ENCODE measurements at places on chromosomes 1 and 21.

GRCh38 chr1:148318123-148318903 lies 164.8 kb downstream of the PPIAL4G start:
- DNase-seq: no peak

GRCh38 chr1:113991467-113991997 lies 12.3 kb downstream of the OLFML3 start:
- no peak for DNase-seq

GRCh38 chr1:179251675-179252074 lies 22.2 kb upstream of the ABL2 start:
- DNase-seq: no peak

DNA sequence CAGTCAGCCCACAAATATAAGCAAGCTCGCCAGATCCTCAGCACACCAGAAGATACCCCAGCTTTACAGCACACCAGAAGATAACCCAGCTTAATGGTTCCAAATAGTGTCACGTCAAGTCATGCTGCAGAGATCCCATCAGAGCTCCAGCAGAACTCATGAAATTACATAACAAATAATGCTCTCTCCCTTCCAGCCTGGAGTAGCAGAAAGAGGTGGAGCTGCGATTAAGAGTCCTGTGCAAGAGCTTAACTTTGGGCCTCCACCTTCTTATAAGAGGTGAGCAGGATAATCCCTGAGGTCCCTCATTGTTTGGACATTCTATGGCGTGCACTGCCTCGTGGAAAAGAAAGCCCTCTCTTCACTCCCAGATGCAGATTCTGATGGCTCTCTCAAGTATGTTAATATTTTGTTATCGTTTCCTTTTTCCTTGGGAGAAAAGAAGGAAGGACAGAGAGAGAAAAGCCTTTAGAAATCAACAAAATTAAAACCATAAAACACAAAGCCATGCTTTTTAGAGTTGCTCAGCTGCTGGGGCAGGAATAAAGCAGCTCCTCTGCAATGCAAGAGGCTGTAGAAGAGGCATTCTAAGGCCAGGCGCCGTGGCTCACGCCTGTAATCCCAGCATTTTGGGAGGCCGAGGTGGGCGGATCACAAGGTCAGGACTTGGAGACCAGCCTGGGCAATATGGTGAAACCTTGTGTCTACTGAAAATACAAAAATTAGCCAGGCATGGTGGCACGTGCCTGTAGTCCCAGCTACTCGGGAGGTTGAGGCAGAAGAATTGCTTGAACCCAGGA lies 59.1 kb downstream of the GLUL start:
- no peak for DNase-seq

DNA sequence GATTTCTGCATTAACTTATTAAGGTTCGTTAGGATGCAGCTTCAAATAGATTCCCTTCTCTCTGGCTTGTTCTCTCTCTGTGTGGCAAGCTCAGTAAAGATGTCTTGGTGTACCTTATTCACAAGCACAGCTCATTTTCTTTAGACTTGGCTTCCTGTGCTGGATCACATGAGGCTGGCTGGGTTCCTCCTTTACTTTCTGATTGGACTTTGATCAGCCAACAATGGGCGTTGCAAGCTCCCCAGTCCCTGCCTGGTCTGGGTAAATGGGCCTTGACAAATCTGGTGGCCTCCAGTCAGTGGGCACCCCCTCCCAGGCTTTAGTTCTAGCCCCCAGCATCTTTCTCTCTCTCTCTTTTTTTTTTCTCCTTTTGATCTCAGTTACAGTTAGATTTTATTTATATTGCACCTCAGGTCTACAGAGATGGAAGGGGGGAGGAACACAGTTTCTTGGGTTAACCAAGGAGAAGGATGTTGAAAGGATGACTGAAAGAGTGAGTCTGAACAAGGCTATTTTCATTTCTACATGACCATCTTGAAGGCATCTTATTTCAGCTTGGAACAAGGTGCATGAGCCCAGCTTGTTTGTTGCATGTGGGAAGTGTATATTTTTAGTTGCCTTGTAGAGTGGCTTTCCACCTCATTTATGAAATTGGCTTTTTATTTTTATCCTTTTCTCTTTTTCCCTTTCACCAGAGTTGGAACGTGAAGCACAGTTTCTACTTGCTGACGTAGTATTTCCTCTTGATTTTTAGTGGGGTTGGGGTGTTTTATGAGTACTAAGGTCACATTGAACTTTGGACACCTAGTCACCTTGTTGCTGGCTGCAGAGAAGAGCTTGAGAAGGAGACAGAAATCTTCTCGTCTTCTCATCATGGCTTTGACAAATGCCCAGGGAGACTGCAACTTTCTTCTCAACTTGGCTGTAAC lies 77.1 kb downstream of the PBX1 start:
- no peak for DNase-seq

- no peak for DNase-seq
Measured at GRCh38 chr21:42118901-42119300, 47.8 kb downstream of the UMODL1 start.

- DNase-seq: no peak
Measured at GRCh38 chr1:7228252-7228961, 443.2 kb downstream of the CAMTA1 start.

DNA sequence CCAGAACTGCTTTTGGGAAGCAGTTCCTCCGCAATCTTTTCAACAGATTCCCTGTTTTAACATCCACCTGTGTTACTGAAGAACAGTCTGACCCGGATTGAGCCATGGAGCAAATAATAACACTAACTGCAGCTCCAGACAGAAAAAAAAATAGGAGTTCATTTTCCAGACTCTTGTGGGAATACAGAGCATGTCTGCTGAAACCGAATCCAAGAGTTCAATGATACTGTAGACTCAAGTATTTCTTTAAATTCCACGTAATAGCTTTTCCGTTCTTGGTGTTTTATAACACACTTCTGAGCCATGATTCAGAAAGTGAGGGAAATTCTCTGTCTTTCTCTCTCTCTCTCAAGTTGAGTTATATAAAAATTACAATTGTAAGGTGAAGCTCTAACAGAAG lies 60.6 kb downstream of the DDAH1 start:
- no peak for DNase-seq

GRCh38 chr1:107920561-107920960 lies 44.4 kb downstream of the VAV3 start:
- no peak for DNase-seq

DNA sequence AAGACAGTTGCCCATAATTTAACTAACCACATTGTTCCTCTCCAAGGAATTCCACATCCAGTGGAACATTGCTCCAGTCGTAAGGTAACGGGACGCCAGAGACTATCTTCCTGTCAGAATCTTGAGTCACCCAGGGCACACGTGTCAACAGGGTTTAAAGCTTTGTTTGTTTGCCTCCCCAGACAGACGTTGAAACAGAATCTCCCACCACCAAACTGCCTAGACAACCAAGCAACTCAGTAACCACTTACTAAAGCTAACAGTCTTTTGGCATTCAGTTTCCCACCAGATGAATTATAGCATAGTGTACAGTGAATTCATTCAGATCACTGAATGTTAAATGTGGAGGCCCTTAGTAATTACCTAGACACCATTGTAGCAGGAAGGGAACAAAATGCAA lies 439.5 kb downstream of the PLPP3 start:
- DNase-seq: no peak

DNA sequence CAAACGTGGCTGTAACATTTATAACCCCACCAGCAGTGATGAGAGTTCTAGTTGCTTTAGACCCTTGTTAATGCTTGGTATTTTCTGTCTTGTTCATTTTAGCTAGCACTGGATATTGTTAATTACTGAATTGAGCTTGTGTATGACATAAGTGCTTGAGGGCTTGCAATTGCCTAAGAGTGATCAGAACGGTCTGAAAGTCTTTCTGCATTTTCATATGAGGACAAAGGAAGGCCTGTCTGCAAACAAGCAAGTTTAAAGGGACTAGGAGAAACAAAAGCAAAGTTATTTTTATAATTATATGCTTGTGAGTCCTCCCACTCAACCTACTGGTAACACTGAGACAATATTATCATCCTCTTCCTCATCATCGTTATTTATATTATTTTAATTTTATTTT lies 305.5 kb upstream of the DUSP10 start:
- DNase-seq: no peak

- no peak for DNase-seq
Measured at GRCh38 chr21:26124896-26125295, 45.7 kb downstream of the APP start.

DNA sequence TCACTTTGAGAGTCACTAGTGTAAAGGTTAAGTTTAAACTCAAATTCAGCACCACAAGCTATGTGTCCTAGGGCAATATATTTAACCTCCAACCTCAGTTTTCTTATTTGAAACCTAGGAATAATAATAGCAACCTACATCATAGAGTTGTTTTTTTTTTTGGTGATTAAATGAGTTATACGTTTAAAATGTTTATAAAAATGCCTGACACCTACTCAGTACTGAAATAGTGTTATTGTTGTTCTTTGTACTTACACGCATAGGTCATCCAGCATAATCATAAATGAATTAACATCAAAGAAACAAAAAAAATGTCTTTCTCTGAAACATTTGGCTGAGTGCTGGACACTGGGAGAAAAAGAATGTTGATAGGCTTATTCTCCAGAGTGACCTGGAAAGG lies 266.8 kb upstream of the PRMT6 start:
- DNase-seq: no peak

DNA sequence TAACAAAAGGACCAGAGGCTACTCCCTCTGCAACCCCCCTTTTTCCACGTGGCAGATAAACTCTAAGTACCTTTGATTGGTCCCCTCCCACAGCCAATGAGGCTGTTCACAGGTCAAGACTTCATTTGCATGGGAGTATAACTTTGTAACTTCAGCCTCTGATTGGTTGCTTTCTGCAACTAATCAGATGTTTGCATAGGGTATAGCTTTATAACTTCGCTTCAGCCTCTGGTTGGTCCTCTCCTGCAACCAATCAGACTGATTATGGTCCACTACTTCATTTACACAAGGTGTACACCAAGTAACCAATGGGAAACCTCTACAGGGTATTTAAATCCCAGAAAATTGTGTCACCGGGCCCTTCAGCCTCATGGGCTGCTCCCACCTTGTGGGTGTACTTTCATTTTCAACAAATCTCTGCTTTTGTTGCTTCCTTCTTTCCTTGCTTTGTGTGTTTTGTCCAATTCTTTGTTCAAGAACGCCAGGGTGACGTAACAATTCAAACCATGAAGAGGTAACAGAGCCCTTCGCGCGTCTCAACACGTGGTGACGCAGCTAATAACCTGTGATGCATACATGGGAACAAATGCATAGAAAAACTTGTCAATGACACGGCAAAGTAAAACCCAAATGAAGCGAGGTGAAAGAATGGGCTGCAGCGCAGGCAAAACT lies 47.2 kb downstream of the VPS26C start:
- DNase-seq: no peak

- no peak for DNase-seq
Measured at GRCh38 chr21:25427828-25428227, 179.5 kb downstream of the MRPL39 start.

- DNase-seq: no peak
Measured at GRCh38 chr1:47562799-47563198, 125.0 kb downstream of the FOXD2 start.

DNA sequence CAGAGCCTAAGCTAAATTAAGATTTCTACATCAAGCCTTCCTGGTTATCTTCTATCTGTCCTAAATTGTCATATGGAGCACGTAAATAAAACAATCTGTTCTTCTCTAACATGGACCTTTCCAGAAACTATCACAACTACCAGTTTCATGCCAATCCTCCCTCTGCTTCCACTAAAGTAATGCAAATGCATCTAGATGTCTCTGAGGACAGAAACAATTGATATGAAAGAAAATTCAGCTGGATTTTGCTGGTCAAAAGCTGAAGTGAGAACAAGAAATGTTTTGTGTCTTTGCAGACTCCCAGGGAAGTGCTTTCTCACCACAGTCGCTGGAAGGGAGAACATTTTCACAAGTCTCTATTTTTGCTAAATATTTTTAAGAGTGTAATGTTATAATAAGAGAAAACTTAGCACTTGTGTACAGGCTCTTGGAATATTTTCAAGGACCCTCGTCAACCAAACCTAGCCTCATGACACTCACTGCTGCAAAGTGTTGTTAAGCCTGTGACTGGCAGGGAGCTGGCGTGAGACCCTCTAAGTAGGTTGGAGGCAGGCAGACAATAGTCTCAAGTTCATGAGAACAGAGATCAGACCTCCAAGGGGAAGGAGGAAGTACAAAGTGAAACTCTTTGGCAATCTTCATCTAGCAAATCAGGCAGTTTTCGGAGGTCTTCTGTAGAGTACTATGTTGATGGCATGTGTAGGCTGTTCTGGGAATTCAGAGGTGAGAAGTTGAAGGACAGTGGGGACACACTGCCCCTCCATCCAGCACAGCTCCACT lies 38.8 kb downstream of the DNASE2B start:
- DNase-seq: no peak

GRCh38 chr1:30196872-30197638 lies 526.3 kb downstream of the MATN1 start:
- DNase-seq: no peak

DNA sequence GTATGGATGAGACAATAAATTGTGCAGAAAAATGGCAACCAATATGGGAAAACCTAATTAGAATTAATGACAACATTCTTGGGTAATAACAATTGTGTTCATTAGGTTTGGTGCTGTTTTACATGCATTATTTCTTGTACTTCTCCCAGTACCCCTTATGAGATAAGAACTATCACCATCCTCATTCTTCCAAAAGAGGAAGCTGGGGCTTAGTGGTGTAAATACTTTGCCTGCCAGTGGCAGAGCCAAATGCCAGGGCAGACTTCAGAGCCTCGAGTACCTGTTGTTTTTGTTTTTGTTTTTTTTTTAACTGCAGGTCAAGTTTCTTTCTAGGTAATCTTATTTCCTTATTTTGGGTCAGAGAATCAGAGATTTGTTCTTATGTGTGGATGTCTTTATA lies 206.4 kb downstream of the RHOU start:
- no peak for DNase-seq

DNA sequence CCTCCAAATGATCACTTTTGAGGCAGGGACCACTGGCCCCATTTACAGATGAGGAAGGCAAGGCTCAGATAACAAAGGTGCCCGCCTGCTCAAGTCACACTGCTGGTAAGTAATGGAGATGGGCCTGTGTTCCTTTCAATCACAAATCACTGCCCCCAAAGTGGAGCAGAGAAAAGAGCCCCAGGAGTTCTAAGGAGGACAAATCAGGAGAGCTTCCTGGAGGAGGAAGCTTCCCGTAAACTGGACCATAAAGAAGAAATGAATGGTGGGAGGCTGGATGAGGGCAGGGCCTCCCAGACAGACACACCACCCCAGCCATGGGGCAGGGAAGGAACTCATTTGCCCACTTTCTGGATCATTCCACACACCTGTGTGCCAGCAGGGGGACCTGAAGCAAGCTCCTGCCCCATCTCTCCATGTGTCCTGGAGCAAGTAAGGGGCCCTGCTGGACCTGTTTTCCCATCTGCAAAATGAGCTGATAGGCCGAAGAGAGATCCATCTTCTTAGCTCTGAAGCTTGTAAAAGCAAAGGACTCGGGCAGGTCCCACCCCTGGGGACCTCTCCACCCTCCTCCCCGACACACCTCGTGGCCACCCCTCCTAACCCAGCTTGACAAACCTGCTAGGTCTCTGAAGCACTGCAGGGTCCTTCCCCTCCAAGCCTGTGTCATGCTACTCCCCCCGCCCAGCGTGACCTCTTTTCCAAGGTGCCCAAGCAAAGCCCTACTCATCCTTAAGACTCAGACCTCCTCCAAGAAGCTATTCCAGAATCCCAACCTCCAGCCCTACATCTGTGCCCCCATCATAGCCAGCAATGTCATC lies 5.5 kb downstream of the LAPTM5 start:
- DNase-seq: no peak

GRCh38 chr1:94611681-94612475 lies 70.3 kb upstream of the F3 start:
- DNase-seq: no peak
